Stimulated activated CD8-positive, alpha-beta memory T cell treated with anti-CD3 and anti-CD28 coated beads, Interleukin-4, amount 100 ng/mL, for 1 hour (primary cell): ENCODE measurements at places on chromosomes 4 and X.

GRCh38 chr4:25441519-25442117 lies 64.6 kb downstream of the ANAPC4 start:
- no peak for DNase-seq

- no peak for DNase-seq
These were observed at the start of gene MBNL3 for GRCh38 chrX:132488819-132489577. TSS of gene MBNL3 (minus strand) at chrX:132489038. CDS start at chrX:132439611, 49,427 bp downstream.

GRCh38 chrX:154655786-154656185 lies 2.4 kb upstream of the CTAG2 start:
- no peak for DNase-seq

DNA sequence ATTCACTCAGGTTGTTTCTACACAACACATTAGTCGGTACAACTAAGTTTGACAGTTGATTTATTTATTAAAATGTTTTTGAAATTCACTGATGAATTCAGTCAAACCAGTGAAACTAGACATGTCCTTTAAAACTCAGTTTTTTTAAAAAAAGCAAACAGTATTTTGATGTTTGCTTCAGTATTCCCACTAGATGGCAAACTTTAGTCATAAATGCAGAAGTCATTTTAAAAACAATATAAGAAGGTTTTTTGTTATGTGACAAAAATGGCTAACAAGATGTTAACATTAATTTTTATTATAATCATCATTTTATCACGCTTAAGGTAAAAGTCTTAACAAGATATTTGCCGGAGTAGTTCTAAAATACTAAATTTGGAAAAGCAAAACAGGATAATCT lies 1337.8 kb upstream of the DIAPH2 start:
- no peak for DNase-seq

GRCh38 chr4:2646396-2647149 lies 109.6 kb downstream of the TNIP2 start:
- no peak for DNase-seq

DNA sequence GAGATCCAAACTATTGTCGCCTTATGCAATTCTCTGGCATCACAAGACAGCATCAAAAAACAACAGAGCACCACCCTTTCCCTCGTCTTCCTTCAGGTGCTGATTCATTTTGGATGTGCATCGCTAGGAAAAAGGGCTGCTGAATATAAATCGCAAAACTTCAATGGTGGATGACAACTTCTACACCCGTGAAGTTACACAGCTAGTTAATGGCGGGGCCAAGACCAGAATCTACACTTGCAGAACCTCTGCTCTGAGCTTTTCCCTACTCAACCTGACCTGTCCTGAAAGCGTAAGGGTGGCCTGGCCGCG lies 674 bp downstream of the GNPDA2 start:
- no peak for DNase-seq
